ENCODE measurements at places on chromosomes 16 and 17.
A peak's percentile ranks its signal among the peaks of the same experiment; 100 is the strongest.

- DNase-seq: peak; percentile 98
Observed at GRCh38 chr17:52410781-52411180, 252.3 kb upstream of the CA10 start.

GRCh38 chr16:69771651-69771967 is 9.5 kb downstream of the WWP2 start:
- no peak for DNase-seq

DNA sequence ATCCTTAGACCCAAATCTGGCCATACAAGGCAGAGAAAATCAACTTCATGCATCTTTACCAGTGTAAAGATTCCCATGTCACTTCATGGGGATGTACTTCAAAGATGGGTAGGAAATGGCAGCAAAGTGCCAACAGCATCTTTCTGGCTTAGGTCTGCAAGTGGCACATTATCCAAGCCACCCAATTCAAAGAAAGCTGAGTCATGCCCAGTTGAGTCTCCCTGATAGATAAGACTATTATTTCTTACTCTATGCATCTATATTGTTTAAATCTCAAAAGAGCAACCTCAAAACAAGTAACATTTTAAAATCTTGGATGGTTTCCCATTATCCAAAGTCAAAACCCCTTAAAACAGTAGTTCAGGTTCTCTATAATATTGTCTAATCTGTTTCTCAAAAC is 61.2 kb upstream of the HSBP1 start:
- no peak for DNase-seq

DNA sequence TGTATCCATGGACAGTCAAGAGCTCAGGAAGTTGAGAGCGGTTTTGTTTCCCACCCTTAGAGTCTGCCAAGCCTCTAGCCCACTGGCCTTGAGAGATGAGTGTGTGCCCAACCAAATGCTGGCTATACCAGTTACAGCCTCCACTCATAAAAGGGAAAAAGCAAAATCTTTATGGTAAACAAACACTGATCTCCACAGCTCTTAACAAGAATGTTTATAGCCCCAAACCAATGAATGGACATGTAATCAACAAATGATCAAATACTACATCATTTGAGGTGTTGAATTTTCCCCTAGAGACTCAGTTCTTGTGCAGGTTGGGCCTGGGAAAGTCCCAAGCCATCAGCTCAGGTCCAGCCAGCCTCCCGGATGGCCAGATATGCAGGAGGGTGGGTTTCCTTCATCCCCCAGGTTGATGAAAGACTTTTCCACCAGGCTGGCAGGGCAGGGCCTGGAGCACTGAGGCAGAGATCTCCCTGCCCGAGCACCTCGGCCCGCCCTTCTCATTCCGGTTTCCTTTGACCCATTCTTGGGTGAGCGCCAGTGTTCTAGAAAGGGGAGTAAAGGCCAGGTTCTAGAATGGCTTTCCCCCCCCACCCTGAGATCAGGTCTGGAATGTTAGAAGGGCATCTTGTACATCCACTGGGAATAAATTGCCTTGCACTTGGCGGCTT is 3.9 kb upstream of the EFTUD2 start:
- no peak for DNase-seq

DNA sequence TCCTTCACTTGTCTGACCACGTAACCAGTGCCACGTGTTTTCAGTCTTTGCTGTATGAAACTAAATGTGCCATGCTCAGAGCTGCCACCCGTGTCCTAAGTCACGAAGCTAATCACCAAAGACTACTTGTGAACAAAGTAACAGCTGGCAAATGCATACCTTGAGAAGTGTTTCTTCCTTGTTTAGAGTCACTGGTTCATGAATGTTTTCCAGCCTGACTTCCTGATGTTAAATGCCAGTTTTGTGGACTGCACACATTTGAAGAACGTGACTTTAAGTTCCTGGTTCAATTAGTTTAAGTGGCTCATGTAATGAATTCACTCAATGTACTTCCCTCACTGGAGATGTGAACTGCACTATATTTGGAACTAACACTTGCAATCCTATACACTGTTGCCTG is 19.9 kb upstream of the KPNB1 start:
- no peak for DNase-seq

DNA sequence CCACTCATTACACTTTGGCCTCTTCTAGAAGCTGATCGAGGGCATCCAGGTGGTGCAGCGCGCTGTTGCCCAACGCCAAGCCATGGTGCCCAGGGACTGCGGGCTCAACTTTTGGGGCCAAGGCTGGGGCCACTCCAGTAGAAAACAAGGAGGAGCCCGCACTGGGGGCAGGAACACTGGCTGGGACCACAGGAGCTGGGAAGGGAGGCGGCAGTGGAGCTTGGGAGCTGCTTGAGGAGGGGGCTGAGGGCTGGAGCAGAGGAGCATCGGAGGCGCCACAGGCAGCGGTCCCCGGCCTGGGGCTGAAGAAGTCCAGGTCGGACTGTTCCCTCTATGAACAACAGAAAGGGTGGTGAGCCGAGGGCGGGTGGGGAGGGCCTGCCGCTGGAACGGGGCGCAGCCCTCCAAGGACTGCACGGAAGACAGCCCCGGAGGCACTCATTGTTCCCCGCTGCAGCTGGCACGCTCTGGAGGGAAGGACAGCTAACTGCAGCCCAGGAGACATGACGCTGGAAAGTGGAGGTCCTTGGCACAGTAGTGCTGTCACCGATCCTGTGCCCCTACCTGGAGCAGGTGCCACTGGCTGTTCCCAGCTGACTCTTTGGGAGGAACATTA is 21.5 kb downstream of the GGA3 start:
- no peak for DNase-seq

DNA sequence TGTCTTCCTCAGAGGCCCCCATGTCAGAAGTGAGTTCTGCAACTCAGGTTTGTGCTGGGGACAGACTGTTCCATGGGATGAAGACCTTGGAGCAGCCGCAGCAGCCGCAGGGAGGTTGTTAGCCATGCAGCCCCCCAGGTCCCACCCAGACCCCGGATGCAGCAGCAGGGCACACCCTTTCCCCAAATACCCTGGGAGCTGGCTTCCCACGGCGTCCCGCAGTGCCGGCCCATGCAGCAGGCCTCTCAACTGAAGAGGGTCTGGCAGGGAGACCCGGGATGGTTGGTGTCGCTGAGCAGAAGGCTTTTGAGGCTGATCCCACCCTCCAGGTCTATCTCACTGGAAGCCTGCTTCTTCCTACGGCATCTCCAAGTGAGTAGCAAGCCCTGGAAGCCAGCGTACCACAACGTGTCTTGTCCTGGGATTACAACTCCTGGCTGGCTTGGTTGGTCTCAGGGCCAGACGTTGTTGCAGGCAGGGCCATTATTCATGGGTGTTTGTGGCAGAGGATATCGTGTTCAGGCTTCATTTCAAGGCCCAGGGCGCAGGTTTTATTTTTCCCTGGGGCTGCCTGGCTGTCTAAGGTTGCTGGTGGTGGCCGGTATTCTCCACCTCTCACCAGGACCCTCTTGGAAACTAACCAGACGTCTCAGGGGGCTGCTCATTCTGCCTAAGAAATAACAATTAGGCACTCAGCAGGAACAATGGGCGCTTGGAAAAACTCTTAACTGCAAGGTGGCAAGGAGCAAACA is 223.2 kb downstream of the C16orf95 start:
- DNase-seq: no peak

DNA sequence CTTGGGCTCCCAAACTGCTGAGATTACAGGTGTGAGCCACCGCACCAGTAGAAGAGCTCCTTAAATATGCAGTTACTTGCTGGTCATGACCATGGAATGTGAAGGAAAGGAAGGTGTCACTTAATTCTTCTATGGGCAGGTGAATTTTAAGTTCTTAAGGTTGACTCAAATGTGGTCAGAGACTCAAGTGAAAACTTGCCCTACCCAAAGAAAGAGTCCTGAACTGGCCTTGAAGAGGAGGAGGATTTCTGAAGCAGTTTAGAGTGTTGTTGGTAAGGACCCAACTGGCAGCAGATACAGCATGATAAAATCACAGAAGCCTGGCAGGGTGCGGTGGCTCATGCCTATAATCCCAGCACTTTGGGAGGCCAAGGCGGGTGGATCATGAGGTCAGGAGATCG is 29.4 kb downstream of the CHD9 start:
- no peak for DNase-seq

GRCh38 chr17:82113941-82114340 is 15.9 kb upstream of the FASN start:
- DNase-seq: no peak

- no peak for DNase-seq
Observed at GRCh38 chr17:80422276-80422675, 7.3 kb downstream of the ENDOV start.

DNA sequence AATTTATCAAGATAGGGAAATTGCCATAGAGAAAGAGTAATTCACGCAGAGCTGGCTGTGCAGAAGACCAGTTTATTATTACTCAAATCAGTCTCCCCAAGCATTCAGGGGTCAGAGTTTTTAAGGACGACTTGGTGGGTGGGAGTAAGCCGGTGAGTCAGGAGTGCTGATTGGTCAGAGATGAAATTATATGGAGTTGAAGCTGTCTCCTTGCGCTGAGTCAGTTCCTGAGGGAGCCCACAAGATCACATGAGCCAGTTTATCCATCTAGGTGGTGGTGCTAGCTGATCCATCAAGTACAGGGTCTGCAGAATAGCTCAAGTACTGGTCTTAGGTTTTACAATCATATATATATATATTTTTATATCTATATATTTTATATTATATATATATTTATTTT is 6.0 kb upstream of the AQP8 start:
- DNase-seq: no peak

- DNase-seq: peak; percentile 14
Observed at GRCh38 chr16:48129926-48130325, 25.9 kb downstream of the ABCC12 start.

GRCh38 chr17:45946841-45947256 is 52.2 kb upstream of the STH start:
- no peak for DNase-seq

- DNase-seq: no peak
Observed at GRCh38 chr17:40031706-40032105, 16.5 kb downstream of the CSF3 start.

DNA sequence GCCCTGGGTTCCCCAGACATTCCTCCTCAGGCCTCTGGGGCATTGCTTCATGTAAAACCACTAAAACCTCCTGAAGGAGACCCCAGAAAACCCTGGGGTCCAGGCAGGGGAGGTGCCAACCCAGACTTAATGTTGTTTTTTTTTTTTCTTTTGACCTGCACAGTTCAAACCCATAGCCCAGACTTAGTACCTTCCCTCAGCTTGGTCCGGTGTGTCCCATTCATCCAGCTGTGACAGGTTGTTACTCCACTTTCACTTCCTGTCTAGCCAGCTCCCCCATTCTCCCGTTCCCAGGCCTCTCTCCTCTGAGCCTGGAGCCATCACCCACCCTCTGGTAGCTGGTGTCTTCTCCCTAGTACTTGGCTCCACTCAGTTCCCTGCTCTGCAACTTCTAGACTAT is 4.8 kb downstream of the CDR2L start:
- DNase-seq: no peak

- DNase-seq: no peak
Observed at GRCh38 chr17:74767111-74767516, 9.0 kb downstream of the NAT9 start.

GRCh38 chr17:50349243-50349600 is 3.3 kb downstream of the XYLT2 start:
- DNase-seq: no peak

DNA sequence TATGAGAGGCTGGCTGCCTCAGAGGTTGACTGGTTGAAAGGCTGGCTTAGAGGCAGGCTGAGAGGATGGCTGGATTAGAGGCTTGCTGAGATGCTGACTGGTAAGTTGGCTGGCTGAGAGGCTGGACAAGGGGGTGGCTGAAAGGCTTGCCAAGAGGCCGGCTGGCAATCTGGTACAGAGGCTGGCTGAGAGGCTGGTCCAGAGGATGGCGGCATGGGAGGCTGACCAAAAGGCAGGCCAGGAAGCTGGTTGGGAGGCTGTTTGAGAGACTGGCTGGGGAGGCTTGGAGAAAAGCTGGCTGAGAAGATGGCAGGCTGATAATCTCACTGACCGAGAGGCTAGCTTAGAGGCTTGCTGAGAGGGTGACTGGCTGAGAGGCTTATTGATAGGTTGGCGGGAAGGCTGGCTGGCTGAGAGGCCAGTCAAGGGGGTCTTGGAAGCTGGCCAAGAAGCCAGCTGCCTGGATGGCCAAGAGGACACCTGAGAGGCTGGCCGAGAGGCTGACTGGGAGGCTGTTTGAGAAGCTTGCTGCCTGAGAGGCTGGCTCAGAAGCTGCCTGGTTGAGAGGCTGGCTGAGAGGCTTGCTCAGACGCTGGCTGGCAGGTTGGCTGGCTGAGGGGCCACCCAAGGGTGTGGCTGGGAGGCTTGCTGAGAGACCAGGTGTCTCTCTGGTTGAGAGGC is 34.2 kb upstream of the ACSM2B start:
- peak; percentile 96 for DNase-seq

- peak; percentile 85 for DNase-seq
Observed at GRCh38 chr16:66933776-66934137, 445 bp downstream of the CIAO2B start.

GRCh38 chr17:19497624-19498023 is 36.0 kb upstream of the SLC47A1 start:
- no peak for DNase-seq

DNA sequence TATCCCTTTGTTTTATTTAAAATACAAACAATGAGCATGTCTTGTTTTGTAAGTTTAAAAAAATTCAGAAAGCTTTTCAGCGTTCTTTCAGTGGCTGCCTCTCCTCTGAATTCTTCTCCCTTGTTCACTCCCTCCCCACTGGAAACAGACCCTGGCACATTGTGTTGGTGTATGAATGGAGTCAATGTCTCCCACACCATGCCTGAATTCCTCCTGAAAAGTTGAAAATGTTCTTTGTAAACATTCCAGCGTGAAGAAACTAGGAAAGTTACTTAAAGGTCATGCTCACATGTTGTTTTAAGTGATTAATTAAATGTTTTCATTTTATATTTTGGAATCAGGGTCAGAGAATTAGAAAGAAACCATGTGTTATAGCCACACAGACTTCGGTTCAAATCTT is 136.9 kb upstream of the DYNLRB2 start:
- no peak for DNase-seq

DNA sequence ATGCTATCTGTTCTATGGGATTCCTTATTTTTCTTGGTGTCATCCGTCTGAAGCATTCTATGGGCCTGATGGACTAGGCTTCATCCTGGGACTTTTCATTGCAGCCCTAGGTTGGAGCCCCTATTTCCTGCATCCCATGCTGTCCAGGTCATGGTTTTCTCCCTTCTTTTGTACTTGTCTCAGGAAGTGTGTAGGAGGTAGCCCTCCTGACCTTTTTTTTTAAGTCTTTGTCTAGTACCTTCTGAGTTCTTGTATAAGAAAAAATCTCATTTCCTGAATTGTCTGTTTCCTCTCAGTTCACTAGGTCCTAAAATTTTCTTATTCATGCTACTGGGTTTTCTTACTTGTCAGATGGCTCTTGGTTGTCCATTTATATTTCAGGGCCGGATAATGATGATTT is 6.0 kb downstream of the NDEL1 start:
- no peak for DNase-seq

GRCh38 chr16:57620335-57621231 is 7.8 kb upstream of the ADGRG1 start:
- DNase-seq: peak; percentile 88

GRCh38 chr17:63435681-63436522 is 10.2 kb downstream of the CYB561 start:
- DNase-seq: peak; percentile 91

GRCh38 chr16:73027685-73028111 is 20.2 kb downstream of the ZFHX3 start:
- no peak for DNase-seq

All from DMS53 (cell line).